NK-92 treated with Interleukin-12 subunit alpha and Interleukin-12 subunit beta, amount 100 ng/mL, for 24 hours (cell line): ENCODE measurements at places on chromosomes 16 and 17.

GRCh38 chr16:57977418-57978069 lies 6.6 kb upstream of the CNGB1 start:
- DNase-seq: no peak

DNA sequence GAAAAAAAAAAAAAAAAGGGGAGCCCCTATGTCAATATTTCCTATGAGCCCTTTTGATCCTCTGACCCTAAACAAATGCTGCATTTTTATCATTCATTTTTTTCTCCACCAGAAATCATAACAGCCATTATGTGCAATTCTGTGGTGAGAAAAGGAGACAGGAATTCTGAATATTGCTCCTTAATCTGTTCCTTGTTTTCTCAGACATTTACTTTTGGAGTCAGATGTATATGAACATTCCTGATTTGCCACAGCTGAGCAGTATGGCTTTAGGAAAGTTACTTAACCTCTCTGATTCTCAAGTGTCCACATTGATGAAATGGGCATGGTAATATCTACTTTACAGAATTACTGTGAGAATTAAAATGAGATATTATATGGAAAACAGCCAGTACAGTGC lies 144.4 kb downstream of the SKAP1 start:
- DNase-seq: no peak

GRCh38 chr17:82105882-82106687 lies 8.0 kb upstream of the FASN start:
- DNase-seq: peak; percentile 62

- no peak for DNase-seq
These were observed 17.1 kb downstream of the LIG3 start for GRCh38 chr17:34997355-34997862.

DNA sequence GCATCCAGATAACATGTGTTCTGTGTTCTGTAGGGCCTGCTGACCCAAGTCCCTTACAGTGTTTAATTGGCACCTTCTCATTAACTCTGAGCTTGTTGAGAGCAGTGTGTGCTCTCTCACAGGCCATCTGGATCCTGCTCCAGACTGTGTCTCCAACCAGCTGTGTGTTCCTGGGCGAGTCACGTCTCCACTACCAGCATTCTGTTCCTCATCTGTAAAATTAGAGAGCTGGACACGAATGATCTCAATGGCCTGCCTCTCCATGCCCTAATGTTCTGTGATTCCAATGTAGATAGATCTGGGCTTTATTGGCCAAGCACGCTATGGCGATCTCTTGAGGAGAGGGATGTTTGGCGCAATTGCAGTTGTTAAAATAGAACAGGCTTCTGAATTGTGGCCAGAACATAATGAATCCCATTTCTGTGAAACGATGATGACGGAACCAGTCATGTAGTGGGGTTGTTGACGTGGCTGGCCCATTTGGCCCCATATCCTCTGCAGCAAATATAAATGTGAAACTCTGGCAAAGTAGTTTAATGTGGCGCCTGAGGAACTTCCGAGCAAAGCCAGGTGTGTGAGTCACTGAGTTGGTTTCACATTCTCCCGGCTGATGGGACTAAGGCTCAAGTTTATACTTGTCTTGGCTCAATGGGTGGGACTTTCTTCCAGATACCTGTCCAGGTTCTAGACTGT lies 22.2 kb downstream of the TBX4 start:
- no peak for DNase-seq

GRCh38 chr17:34609210-34609609 lies 29.8 kb downstream of the TMEM132E start:
- DNase-seq: no peak

DNA sequence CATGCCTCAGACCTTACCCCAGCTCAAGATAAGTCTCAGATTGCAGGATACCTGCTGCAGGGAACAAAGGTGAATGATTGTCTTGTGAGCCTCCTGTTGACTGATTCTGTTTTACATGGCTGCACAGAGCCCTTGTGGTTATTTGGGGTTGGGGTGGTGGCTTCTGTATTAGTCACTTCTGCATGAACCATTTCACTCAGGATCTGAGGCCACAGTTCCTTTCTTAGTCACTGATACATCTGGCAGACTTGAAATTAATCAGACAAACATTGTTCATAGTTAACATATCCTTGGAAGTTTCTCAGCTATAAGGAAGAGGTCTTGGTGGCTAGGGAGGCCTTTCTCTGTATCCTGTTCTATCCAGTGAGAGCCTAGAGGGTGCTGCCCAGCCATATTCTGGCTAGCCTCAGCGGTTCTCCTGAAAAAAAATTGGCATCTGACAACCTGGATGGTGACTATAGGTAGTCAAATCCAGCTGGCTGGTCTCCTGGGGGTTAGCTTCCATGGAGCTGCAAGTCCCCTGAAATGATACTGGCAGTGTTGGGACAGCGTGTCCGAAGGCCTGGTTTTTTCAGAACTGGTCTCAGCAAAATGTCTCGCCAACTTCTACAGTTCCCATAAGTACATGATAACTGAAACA lies 8.4 kb upstream of the PLK1 start:
- peak; percentile 32 for DNase-seq

- no peak for DNase-seq
These were observed 970 bp downstream of the EPN2 start for GRCh38 chr17:19238167-19238505.
